ENCODE measurements at places on chromosomes 2 and 18.

- no peak for DNase-seq
These were observed 24.2 kb downstream of the PSMD14 start for GRCh38 chr2:161332371-161332967.

- no peak for DNase-seq
These were observed 155.7 kb downstream of the CELF4 start for GRCh38 chr18:37409878-37410277.

- DNase-seq = no peak
These were observed 239.8 kb downstream of the RBM43 start for GRCh38 chr2:151021747-151022452.

- DNase-seq = no peak
These were observed 94.4 kb upstream of the SATB2 start for GRCh38 chr2:199552141-199552540.

- DNase-seq = peak; percentile 29
These were observed at the start of gene C1GALT1C1L for GRCh38 chr2:43676322-43677050. TSS of gene C1GALT1C1L (minus strand) at chr2:43676429. CDS start at chr2:43676322, 107 bp downstream.

DNA sequence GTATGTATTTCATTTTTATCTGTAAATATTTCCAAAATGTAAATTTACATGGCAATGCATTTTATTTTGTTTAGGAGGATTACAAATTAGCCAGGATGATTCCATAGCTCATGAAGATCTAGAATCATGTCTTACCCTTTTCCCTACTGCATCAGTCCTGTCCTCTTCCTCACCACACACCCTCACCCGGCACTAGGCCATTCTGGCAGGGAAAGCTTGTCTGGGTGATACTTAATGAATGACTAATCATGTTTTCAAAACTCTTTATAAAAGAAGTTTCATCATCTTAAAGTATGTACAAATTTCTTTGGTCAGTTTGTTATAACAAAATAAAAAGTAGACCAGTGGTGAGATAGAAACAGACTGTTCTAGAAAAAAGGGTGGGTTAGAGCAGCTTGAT is 283.3 kb upstream of the VWC2L start:
- no peak for DNase-seq

DNA sequence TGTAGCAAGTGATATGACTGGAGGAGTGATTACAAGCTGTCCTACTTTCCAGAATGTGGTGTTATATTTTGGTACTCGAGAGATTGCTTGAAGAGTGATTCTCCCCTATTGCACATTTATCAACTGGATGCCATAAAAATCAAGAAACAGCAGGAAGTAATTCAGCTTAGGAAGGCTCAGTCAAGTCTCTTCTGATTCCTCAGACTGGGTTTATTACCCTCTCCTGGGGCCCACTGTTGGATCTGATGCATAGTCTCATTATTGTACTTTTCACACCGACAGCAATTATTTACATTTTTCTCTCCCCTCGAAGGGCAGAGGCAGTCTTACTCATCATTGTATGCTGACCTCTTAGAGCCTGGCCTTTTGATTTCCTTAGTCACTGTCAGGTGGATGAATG is 9.3 kb downstream of the NOSTRIN start:
- no peak for DNase-seq

- no peak for DNase-seq
These were observed 147.0 kb upstream of the ALPP start for GRCh38 chr2:232231554-232231953.

- DNase-seq = no peak
These were observed 77.2 kb downstream of the LIPG start for GRCh38 chr18:49638891-49639557.

GRCh38 chr2:102291319-102292075 is 19.9 kb upstream of the IL1RL1 start:
- peak; percentile 8 for DNase-seq

- no peak for DNase-seq
These were observed 70.3 kb downstream of the TMEM237 start for GRCh38 chr2:201572846-201573508.

GRCh38 chr18:64185987-64186386 is 37.1 kb upstream of the LINC00305 start:
- DNase-seq = no peak

DNA sequence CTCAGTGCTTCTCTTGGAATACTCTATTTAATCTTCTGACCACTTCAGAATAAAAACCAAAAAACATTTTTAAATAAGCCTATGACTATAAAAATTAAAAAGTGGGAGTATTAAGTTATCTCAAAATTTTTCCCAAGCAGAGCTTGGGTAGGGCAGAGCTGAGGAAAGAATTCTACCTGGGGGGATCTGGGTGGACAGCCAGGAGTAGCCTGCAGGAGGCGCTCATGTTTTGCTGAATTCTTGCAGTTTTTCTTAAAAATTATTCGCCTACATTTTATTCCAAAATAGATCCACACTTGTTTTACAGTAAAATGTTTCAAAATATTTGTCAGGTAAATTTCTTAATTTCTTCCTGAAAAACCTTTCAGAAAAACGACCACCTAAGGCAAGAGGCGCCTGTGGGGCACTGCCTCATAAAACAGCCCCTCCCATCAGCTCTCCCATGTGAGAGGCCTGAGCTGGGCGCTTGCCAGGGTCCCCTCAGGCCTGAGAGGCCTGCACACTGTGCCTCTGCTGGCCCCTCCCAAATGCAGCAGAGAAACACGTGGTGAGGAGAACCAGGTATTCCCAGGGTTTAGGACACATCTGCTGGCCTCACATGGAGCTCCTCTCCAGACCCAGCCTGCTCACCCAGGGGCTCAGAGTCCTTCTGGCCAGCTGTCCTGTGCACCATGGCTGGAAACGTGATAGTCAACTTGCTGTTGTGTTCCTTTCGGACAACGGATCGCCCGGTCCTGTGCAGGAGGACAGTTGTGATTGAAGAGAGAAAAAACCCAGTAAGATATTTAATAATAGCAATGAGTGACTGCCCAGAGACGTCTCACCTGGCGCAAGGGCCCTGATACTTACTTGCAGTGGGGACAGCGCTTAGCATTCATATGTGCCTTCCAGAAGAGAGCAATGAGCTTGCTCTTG is 17.5 kb downstream of the POLR1A start:
- DNase-seq = peak; percentile 6

GRCh38 chr2:222242532-222242931 is 56.3 kb downstream of the PAX3 start:
- no peak for DNase-seq

- no peak for DNase-seq
These were observed 10.8 kb downstream of the DAPL1 start for GRCh38 chr2:158805936-158806335.

GRCh38 chr2:212882626-212883025 is 268.8 kb downstream of the IKZF2 start:
- no peak for DNase-seq

DNA sequence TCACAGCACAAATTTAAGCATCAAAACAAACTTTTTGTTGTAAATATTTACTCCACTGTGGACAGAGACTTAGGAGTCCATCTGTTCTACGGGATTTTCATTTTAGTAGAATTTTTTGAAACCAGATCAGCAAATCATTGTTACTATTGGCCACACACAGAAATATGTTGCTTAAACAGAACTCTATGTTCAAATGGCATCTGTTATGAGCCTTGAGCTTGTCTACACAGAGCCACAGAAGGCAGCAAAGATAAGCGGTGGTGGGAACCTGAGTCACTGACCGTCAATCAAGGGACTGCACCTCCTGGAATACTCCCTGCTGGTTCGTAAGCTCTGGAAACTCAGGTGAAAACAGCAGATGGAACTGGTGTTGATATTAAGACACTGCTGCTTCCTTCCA is 156.8 kb downstream of the TMEM200C start:
- DNase-seq = no peak

DNA sequence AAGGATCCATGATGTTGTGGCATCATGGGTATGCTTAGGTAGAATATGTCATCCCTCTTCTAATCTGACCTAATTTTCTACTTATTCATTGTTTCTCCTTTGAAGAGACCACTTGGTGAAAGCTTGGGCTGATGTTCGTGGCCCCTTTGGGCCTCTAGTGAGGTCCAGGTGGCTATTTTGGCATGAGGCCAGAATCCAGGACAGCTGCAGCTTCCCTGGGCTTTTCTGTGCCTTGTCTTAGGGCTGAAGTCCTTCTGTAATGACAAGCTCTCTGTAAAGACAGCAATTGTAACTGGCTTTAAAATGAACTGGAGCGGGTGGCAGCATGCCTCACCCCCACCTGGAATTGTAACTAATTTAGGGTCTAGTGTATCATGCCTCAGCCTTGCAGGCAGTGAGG is 15.6 kb upstream of the MC2R start:
- DNase-seq = no peak

DNA sequence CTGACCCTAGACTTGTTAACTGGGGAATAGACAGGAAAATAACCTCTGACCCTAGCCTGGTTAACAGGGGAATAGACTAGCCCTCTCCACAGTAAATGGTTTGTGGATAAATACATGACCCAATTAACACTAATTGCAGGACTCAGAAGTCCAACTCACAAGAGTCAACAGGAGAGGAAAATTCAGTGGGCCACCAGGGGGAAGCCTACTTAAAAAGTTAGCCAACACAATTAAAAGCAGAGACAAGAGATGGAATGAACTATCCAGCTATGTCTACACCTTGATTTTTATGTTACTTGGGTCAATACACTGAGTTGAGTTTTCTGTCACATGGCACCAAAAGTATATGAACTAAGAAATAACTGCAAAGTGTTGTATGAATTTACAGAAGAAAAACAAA is 158.8 kb upstream of the SLC39A10 start:
- DNase-seq = peak; percentile 74

GRCh38 chr2:9264301-9264700 is 57.7 kb downstream of the ASAP2 start:
- DNase-seq = no peak

DNA sequence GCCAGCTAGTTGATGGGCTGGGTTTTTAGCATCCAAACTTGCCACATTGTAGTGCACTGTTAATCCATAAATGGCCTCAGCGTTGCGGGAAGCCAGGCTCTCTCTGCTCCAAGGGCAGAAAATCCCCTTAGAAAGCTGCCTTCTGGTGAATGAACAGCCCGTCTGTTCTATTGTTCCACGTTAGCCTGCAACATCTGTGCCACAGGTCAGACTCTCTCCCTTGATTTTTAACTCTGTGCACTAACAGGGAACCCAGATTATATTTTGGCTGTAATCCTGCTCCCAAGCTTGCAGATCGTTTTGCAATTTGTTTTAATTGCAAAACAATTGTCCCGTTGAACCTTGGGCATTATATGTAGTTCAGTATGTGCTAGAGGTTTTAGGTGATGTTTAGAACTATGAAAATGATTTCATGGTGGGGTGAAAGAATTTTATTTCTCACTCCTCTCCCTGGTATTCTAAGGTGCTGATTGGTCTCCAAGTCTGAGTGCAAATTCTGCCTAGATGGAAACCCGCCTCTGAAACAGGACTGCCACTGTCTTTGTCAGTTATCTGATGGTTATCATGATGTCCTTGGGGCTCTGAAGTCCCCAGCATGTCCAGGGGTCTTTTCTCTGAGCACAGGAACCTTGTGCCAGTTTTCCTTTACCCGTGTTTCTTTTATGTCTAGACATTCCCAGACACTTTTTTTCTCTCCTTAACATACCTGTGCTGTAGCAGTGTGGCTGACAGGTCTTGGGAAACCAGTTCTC is 106.6 kb downstream of the MAP4K4 start:
- DNase-seq = no peak

DNA sequence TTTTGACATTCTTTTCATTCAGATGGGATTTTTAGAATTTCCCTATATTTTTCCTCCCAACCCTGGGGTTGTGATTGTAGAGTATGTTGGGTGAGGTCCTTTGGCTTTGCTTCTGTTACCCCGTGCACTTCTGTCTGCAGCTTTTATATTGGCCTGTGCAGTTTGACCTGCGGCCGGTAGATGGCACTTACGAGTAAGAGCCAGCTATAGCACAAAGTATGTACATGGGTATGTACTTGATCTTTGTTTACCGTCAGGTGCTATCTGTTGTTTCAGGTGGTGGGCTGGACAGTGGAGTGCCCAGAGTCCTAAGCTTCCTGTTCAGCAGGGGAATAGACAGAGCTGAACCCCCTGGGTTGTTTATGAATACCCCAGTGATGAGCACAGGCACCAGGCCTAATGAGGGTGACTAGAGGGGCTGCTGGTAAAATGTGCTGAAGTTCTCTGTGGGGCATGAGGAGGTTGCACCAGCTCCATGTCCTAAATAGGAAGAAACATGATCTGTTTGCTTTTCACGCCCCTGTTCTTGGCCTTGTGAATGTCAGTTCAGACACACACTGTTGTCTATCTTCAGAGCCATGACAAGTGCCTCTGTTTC is 58.9 kb upstream of the THUMPD2 start:
- DNase-seq = peak; percentile 19

- DNase-seq = no peak
These were observed 111.8 kb upstream of the SLC35G4 start for GRCh38 chr18:11497585-11497984.

GRCh38 chr2:217993817-217994463 is 8.9 kb downstream of the TNS1 start:
- peak; percentile 48 for DNase-seq

DNA sequence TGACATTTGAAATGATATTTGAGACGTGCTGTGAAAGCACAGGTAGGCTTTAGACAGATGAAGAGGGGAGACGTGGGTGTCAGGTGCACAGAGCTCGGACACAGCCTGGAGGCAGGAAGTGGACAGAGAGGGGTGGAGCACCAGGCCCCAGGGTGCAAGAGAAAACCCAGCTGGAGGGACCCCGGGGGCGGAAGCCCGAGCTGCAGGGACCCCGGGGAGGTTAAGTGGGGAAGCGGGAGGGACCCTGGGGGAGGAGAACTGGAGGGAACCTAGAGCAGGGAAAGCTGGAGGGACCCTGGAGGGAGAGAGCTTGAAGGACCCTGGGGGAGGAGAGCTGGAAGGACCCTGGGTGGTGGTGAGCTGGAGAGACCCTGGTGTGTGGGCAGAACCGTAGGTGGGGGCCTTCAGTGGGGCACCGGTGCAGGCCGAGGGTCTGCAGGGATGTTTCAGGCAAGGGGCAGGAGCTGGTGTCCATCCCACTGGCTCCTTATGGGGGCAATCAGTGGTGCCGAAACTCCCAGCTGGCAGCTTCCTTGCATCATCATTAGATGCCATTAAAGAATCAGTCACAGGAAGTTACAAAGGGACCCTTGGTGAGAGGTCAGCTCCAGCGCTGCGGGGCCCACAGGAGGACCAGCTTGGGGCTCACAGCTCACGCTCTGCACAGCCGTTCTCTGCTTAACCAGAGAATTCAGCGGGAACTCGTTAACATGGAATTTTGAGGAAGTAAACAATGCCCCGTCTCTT is 246.6 kb downstream of the EIPR1 start:
- no peak for DNase-seq

GRCh38 chr2:173456960-173457359 is 102.3 kb downstream of the CDCA7 start:
- DNase-seq = no peak

- no peak for DNase-seq
These were observed 187.4 kb upstream of the NCKAP5 start for GRCh38 chr2:133755480-133756300.

DNA sequence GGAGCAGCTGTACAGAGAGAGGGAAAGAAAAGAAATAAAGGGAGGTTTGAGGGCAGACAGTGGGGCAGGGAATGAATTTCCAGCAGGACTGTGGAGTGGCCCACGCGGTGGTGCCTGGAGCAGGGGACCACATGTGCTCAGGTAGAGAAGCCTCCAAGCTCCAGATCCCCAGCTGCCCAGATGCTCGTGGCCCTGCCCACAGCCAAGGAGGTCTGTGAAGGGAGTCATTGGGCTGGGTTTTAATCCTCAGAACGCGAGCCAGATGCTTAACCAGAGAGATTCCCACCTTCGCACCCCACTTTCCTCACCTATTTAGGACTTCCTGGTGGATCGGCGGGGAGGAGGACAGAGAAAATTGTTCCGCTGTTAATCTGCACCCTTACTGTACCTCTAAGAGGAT is 369.4 kb downstream of the PARD3B start:
- DNase-seq = no peak

GRCh38 chr18:28095041-28095440 is 81.9 kb downstream of the CDH2 start:
- DNase-seq = no peak

GRCh38 chr2:218999881-219000568 is 6.8 kb upstream of the CRYBA2 start:
- DNase-seq = no peak
